Tibial nerve (tissue), 4 donors: ENCODE measurements at places on chromosomes 6 and 20. TPM values are rescaled to one million over a fixed set of nuclear protein-coding genes. Genes with fewer than 3 reads are reported as not detected.

The SIRPD gene
- not detected for total RNA-seq

The GCNT2 gene
- total RNA-seq: 3.3 TPM

The TRDN gene
- total RNA-seq: 0.59 TPM

The LHFPL5 gene
- not detected for total RNA-seq

The TPBG gene
- total RNA-seq: 13.0 TPM

The TSHZ2 gene
- 20.9 TPM for total RNA-seq

The NRSN1 gene
- not detected for total RNA-seq
